K562 (cell line): ENCODE measurements at places on chromosomes 13 and 19.

DNA sequence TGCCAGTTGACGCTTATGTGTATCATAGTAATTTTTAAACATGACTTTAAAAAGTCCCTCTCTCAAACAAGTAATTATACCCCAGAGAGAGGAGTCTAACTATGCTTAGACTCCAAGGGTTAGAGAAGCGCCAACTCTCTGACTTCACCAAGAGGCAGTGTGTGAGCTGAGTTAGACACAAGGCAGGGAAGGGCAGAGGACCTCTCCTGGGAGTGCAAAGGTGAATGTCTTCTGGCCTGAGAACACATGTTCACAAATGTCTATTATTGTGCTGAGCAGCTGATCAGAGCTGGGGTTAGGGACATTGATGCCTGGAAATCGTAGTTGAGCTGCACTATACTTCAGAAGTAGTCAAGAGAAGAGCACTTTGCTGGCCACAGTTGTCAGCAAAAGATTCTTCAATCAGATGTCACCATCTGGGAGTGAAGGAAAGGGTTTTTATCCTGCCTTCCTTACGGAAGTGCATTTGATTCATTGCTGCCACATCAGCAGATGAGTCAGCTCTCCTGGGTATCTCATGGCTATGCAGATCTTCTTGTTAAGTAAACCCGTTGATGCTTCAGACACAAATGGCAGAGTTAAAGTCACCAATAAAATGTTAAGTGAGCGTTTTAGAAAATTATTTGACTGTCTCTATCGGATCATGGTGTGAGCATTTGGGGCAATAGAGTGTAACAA is 283.2 kb upstream of the ARGLU1 start:
- DNase-seq = peak; percentile 3

DNA sequence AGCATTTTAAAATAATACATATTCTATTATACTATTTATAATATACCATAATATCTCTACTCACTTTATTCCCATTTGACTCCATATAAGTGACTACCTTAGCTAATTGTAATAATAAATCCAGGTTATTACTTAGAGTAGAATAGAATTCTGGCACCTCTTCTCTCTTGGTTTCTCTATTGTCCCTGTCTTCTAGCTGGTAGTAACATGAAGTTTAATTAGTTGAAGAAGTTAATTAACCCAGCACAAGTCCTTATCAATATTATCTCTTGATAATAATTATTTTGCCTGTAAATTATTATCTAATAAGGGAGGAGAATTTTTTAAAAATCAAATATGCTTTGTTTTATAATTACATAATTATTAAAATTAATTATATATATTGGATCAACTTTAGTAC is 1571.2 kb upstream of the PRR20A start:
- no peak for DNase-seq

GRCh38 chr13:101452519-101453485 is at the start of gene ITGBL1:
ITGBL1 (plus strand) TSS chr13:101452675; CDS start chr13:101452834, 159 bp downstream.
- DNase-seq = no peak

DNA sequence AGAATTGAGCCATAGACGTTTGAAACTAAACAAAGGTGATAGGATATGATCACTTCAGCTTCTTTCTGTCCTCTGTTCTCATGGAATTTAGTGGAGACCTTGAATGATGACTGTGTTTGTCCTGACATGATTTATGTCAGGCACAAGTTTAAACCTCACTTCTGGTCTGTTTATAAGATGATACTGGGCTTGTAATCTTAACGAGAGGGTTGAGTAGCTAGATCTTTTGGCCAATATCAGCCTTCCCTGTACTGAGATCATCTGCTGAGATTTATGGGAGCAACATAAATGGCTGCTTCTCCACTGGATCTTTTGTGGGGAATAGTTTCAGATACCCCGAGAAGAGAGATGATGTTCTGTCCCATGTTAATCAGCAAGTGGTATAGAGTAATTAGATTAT is 121.8 kb upstream of the OBI1 start:
- DNase-seq = no peak

DNA sequence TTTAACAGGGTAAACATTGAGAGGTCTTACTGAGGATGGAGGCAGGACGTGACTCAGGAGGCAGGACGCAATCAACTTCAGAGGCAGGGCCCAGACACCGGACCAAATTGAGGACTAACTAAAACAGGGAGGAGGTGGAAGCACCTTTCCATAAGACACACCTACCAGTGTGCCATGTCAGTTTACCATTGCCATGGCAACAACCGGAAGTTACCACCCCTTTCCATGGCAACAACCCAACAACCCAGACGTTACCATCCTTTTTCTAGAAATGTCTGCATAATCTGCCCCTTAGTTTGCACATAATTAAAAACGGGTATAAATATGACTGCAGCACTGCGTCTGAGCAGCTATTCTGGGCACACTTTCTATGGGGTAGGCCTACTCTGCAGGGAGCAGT is 53.5 kb upstream of the SOX21 start:
- no peak for DNase-seq

DNA sequence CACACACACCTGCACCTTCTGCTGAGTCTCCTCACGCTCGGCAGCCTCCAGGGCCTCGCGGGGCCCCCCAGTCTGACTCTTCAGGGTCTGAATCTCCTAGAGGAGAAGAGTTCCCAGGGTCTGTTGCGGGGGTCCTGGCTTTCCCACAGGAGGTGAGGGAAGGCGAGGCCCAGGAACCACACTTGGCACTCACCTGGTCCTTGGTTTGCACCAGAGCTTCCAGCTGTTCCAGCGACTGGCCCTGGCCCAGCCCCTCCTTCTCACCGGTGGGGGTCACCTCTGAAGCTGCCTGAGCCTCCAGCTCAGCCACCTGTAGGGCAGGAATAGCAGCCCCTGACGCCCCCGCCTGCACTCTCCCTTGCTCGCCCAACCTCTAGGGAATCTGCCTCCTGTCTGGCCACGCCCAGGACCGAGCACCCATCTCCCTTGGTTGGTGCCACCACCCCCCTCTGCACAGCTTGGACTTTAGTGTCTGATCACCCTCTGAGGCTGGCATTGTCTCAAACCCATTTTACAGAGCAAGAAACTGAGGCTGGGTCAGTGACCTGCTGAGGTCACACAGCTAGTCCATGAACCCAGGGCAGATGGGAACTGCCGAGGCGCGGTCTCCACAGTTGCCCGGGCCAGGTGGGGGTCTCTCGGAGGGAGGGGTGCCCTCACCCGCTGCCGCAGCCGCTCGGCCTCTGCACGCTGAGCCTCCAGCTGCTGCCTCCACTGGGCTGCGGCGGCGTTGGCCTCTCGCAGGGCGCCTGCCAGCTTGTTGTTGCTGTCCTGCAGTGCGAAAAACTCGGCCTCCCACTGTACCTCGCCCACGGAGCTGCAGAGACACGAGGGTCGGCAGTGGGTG is 9.5 kb downstream of the HOMER3 start:
- DNase-seq = no peak

- no peak for DNase-seq
Measured at GRCh38 chr13:59673286-59673685, 490.4 kb downstream of the DIAPH3 start.

DNA sequence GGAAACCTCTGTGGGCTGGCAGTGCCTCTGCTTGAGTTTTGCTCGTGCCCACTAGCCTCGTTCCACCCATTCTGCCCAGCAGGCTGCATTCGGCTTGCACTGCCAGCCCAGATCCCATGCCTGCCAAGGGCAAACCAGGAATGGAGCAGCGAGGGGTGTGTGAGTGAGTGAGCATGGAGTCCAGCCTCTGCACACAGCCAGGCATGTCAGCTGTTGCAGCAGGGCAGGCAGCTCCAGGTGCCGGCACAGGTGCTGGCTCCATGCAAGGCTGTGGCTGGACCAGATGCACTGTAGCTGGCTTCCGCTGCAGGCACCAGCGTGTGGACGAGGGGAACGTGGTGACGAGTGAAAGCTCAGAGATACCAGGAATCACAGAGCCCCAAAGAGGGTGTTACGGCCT is 64.5 kb downstream of the SPATA13 start:
- no peak for DNase-seq

GRCh38 chr13:113759525-113760137 is 605 bp downstream of the TMEM255B start:
- no peak for DNase-seq

DNA sequence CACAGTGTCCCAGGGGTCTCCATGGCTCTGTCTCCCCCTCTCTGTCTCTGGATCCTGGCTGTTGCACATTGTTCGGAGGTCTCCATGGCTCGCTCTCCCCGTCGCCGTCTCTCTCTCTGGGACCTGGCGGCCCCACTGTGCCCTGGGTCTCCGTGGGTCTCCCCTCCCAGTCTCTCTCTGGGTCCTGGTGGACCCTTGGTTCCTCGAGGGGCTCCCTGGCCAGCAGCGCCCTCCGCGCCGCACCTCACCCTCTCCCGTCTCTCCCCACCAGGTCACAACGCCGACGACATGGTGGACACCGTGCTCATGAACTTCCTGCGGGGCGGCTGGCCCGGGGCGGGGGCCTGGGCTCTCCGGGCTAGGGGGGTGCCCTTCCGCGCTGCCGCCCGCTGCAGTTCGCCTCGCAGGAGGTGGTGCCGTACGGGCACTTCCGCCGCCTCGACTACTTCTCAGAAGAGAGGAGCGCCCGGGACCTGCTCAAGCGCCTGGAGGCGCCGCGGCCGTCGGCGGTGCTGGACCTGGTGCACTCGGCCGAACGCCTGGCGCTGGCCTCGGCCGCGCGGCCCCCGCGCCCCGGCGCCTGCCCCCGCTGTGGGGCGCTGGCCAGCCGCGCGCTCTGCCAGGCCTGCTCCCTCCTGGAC is 29.1 kb downstream of the SIGLEC5 start:
- DNase-seq = no peak

- DNase-seq = peak; percentile 32
Measured at GRCh38 chr19:7959211-7959610, 15.7 kb upstream of the TIMM44 start.

DNA sequence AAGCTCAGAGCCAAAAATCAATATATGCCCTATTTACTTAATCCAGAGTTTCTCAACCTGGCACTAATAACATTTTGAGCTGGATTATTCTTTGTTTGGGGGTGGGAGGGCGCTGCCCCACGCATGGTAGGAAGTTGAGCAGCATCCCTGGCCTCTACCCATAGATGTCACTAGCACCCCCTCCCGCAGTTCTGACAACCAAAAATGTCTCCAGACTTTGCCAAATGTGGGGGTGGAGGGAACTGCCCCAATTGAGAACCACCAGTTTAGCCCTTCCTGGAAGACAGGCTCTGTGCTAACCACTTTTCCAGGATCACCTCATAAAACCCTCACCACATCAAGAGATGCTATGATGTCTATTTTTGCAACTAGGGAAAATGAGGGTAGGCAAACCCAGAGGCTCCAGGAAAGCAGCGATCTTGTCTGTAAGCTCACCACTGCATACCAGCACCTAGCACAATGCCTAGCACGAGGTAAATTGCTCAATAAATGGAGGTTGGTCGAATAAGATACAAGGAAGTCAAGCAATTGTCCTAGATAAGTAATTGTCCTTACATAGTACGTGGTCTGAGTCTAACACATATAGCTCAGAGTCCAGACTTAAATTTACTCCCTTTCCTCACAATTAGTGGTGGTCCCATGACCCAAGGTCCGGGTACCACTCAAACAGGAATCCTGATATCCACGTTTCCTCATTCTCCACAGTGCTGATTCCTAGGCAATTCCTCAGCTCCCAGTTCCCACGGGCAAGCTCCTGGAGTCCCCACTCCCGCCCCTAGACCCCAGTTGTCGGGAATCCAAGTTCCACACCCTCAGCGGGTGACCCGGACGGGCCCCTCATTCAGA is 892 bp downstream of the TRIR start:
- peak; percentile 43 for DNase-seq

DNA sequence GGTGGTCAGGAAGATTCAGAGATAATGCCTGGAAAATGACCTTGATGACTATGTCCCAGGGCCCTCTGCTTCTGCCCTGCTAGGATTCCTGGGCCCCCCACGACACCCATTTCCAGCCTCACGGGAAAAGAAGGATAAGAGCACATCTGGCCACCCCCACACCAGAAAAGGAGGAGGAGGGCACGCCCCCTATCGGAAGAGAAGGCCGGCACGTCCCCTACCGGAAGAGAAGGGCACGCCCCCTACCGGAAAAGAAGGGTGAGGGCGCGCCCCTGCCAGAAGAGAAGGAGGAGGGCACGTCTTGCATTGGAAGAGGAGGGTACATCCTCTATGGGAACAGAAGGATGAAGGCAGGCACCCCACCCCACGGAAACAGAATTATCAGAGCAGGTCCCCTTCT is 84.3 kb downstream of the IER2 start:
- peak; percentile 91 for DNase-seq

- no peak for DNase-seq
Measured at GRCh38 chr13:111659219-111659775, 338.9 kb downstream of the TEX29 start.

- no peak for DNase-seq
Measured at GRCh38 chr13:111021270-111021669, 93.8 kb upstream of the ARHGEF7 start.
